ENCODE measurements at places on chromosomes 6 and 20.

DNA sequence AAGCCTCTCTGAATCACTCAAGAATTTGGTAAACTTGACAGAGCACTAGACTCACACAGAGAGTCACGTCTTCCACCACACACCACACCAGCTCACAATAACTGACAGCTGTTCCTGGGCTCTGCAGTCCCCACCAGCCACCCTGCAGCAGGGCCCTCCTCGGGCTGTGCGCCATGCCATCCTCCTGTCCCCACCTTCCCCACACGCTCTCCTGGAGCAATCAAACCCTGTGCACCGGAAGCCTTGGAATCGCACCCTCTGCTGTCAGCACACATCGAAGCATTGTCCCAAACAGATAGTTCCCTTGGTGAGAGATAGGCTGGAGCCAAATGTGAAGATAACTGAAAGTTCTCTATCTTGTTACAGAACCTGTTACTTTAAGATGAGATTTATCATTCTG is 191.0 kb downstream of the TBXT start:
- no peak for DNase-seq

- DNase-seq, result no peak
Measured at GRCh38 chr6:38638941-38639497, 710 bp downstream of the BTBD9 start.

DNA sequence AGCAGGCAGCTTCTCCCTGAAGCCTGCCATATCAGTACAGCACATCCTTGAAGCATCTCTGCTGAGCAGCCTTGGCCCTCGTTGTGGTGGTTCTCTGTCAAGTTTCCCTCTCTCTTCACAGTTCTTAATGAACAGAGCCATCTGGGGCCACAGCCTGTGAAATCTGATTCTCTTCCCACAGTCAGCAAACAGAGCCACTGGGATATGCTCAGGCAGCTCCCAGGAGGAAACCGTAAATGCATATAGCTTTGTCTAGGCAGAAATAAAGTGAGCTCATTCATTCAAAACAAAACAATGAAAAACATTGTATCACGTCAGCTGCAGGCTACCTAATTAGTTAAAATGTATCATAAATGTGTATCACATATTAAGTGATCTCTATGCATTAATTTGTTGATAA is 80.3 kb downstream of the TBC1D7 start:
- no peak for DNase-seq

GRCh38 chr20:48335308-48336050 is 492.3 kb downstream of the PREX1 start:
- DNase-seq, result no peak

GRCh38 chr6:83285917-83286316 is 92.8 kb downstream of the RWDD2A start:
- no peak for DNase-seq

- DNase-seq, result no peak
Measured at GRCh38 chr6:163444077-163444476, 29.6 kb downstream of the QKI start.

DNA sequence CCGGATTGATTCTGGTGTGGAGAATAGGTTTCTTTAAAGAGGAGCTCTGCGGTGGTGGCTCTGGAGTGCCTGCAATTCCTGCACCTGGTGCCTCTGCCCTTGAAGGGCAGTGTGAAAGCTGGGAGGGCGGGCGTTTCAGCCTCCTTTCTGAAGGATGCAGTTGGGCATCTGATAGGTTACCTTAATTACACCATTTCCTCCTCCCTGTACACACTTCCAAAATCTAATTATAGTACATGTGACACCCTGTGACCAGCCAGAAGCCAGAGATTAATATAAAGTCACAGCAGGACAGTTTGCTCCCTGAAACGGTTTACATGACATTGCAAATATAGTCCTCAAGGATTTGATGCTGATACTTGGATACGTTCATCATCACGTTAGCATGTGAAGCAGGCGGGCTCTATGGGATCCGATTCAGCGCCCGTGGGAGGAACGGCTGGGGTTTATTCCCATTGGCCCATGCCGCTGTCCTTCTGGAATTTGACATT is 548.2 kb downstream of the QKI start:
- DNase-seq, result no peak

GRCh38 chr6:20116792-20117191 is 95.5 kb downstream of the MBOAT1 start:
- DNase-seq, result no peak

DNA sequence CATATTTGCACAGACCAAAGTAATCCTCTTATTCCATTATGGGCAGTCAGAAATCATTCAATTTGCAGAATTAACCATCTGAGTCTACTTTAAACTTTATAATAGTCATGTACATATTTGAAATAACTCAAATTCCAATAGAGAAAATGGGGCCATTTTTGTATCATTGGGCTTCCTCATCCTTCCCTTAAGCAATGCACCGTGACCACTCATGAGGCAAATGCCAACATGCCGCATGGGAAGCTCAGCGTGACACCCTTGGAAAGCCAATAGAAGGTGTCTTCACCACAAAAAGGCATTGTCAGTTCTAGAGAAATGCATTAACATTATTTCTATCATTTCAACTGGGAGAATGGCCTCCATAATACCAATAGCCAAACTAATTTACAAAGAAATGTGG is 38.5 kb downstream of the SIM1 start:
- no peak for DNase-seq

- DNase-seq, result no peak
Measured at GRCh38 chr20:57960803-57961575, 251.2 kb upstream of the PMEPA1 start.

DNA sequence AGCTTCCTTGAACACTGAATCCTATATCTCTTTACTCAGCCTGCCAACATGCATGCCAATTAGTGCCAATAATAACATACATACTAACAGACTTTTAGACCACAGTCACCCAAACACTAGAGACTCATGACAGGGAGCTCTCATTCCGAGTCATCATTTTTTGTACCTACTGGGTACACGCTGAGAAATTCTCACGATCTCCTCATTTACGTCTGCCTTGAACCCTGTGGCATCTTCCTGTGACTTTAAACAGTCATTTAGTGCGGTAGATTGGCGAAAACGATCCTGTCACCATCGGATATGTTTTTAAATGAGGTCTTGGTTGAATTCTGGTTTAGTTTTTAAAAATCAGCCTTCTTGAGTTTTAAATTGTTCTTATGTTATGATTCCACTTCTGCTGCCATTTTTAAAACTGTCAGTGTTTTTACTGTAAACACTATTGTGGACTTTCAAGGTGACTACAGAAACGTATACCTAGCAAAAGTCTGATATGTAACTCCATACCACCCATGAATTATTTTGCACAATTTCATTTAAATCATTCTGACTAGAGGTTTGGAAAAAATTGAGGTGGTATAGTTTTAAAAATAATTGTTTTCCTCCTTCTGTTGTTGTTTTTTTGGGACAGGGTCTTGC is 275.4 kb downstream of the TSHZ2 start:
- no peak for DNase-seq

DNA sequence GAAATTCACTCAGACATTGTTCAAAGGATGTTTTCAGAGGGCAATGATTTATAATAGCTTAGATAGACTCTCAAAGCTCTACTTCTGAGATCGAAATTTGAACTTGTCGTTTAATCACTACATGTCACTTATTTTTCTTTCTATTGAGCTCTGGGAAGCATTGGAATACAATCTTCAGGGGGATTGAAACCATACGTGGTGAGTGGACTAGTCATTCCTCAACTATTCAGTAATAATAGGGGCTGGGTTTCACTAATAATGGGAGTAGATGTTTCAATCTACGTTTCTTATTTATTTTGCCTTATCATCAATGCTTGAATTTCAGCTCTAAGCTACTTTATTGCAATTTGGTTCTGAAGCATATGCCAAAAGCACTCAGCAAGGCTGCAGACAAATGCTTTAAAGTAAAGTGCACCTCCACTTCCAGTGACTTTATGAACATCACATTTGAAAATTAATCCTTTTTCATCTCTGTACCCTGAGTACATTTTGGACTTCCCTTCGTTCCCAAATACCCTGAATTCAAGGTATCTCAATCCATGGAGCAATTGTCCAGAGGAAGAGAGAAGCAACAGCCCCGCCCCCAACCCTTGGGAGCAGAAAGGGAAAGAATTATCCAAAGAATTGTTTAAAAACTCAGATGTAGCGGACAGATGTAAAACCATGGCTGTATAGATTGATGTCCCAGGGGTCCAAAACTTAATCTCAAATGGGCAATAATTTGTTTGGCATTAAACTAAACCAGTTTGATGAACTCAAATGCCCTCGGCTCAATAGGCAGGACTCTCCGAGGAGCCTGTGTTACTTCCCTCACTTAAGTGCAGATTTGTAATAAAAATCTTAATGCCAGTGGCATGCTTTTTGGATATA is 68.1 kb downstream of the HFE start:
- no peak for DNase-seq

DNA sequence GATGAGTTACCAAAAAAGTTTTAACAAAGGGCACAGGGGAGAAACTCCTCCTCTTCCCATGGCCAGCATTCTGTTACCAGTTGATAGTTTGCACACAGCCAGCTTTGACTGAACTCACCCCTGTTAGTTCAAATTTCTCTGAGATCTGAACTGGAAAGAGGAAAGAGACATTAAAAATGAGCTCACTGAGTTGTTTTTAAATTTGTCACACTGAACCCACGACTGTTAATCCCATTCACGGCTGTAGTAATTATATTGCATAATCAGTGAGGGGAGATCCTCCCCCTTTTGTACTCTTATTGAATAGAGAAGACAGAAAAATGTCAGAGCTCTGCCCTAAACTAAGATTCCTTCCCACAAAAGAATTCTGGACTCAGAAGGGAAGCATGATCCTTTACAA is 17.5 kb upstream of the DSP start:
- no peak for DNase-seq

- DNase-seq, result no peak
Measured at GRCh38 chr6:87102151-87102621, 7.3 kb upstream of the CGA start.

DNA sequence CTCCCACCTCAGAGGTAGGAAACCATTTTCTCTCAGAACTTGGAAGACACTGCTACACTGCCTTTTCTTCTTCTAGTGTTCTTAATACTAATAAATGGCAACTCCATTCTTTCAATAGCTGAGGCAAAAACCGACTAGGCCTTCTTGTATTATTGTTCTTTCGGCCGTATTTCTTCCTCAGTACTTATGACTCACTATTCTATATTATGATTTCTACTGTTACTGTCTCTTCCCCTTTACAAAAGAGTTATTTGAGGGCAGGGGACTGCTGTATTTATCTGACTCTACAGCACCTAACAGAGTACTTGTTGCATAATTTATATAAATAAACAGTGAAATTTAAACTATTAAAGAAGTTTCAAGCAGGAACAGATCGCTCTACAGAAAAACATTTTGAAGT is 3.1 kb downstream of the DNAAF9 start:
- DNase-seq, result no peak

DNA sequence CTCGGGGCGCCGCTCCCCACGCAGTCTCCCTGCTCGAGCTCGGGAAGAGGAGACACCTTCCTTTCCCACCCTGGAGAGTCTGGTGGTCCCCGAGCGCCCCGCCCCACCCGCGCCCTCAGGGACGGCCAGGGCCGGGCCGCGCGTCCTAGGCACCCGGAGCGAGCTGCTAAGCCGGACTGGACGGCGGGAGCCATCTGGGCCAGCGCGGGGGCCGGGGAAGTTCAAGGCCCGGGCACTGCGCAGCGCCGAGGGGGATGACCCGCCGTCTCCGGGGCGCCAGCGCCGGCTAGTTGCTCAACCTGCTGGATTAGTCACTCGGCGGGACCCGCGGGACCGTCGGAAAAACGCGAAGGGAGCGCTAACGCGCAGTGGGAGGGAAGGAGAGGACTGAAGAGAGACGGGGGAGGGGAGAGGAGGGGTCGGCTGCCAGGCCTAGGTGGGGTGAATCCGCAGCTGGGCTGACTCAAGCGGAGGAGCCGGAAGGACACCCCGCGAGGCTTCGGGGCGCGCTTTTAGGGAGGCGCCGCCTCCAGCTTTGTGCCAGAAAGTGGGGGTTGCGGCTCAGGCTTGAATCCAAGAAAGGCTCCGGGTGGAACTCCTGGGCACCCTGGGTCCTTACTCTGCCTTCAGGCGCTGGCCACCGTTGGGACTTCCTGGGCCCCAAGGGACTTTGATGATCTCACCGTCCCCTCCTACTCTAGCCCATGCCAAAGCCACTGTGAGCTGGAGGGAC is 75.7 kb upstream of the FOXP4 start:
- no peak for DNase-seq

DNA sequence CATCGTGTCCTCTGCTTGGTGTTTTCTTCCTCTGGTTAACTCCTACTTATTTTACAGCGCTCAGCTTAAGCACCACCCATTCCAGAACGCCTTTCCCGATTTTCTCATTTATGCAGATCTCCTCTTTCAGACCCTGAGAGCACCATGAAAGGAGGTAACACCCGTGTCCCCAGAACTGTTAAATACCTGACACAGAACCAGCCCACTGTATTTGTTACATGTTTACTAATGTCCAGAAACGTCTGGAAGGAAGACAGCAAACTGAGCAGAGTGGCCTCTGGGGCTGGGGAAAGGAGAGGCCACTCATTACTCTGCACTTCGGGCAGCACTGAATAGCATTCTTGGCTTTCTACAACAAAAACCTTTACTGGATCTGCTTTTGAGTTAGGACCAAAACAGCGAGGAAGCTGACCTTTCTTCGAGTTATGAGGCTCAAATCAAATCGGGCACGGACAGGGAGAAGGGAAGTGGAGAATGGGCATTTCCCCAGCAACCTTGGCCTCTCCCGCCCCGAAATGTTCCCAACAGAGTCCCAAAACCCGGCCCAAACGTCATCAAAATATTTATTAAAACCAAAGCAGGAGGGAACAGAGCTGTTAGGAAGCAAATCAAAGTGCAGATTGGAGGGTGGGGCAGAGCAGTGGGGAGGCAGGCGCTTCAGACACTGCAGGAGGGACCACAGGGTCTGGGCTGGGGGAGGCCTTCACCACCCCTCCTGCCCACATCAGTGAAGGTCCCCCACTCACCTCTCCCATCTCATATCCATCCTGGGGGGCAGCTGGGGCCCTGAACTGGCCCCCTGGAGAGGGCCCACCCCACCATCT is 1.1 kb upstream of the NECAB3 start:
- no peak for DNase-seq

DNA sequence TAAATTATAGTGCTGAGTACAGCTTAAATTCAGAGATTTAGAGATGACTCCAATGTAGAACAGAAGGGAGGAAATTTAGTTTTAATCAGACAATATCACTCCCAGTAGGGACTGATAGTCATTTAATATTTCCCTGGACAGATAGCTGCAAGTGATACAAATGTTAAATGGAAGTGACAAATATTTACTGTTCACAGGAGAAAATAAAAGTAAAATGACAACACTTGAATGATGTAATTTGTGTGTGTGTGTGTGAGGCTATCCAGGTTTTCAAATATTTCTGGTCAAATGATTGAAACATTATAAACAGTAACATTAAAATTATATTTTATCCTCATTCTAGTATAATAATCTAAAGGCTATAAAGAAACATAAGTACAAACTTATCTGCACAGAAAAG is 220.3 kb upstream of the THEMIS start:
- no peak for DNase-seq

DNA sequence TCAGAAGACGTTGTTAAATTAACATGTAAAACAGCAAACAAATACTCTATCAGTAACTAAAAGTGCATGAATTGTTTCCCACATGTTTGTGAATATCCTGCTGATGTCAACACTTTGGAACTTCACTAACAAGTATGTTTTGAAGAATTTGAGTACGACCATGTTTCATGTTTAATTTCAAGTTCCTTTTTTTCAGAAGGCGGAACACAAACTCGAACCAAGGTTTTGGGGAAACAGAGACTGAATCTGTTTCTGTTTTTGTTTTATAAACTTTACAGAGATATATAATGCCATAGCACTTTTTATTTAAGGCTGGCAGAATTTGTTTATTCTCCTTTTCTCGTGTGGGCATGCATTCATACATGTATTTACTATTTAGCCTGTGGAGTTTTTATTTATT is 509.3 kb upstream of the CITED2 start:
- DNase-seq, result no peak
